ENCODE measurements at places on chromosomes 1 and 21.

DNA sequence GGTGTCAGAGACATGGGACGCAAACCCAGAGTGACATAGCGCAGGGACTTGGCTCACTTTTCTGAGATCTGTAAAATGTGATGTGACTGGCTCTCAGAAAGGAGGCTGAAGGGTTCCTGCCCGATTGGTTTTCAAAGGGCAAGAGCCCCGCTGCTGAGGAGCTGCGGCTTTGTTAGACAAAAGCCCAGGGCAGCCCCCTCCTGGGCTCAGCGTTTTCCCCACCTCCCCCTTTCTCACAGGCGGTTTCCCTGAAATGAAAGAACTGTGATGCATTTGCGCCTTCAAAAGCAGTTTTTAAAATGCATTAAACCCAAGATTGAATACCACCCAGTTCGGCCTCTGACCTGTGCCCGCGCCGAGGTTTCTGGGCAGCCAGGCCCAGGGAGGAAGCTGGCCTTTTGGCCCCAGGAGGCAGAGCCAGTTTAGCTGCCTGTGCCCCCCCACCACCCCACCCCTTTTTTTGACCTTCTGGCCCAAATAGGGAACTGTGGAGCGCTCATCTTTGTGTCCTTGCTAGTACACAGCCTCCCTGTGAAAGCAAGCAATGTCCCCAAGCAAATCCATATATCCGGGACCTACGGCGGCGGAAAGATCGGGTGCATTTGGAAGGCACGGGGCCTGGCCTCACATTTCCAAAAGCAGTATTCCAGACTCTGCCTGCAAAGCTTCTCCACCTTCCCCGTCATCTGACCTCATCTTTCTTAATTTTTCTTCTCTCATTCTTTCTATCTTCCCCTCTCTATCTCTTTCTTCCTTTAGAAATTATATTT, 28.6 kb downstream of the CD247 start:
- DNase-seq: no peak

- no peak for DNase-seq
Observed at GRCh38 chr1:92980732-92981647, 19.7 kb upstream of the DIPK1A start.

DNA sequence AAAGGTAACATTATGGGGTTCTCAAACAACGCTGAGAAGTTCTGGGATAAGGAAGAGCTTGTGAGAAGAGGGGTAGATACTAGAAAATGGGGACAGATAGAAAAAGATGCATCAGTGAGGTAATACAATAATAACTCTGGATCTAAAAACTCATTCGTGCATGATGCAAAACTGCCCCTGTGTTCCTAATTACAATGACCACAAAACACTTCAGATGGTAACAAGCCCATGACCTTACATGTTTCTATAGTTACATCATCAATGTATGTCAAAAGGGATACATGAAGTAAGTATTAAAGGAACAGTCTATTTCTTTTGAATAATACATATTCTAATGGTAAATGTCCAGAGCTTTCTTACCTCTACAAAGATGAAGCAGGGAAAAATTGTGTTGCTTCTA, 110.6 kb upstream of the PLPPR5 start:
- DNase-seq: no peak

- no peak for DNase-seq
Observed at GRCh38 chr1:150971583-150972416, 2.8 kb downstream of the CERS2 start.

GRCh38 chr1:48693180-48693579, 83.5 kb downstream of the BEND5 start:
- DNase-seq: no peak

GRCh38 chr1:16212251-16212961, at the start of gene ARHGEF19:
Gene ARHGEF19, minus strand, starts transcription at chr1:16212652. Its CDS starts 3,598 bp downstream, at chr1:16209054.
- no peak for DNase-seq

DNA sequence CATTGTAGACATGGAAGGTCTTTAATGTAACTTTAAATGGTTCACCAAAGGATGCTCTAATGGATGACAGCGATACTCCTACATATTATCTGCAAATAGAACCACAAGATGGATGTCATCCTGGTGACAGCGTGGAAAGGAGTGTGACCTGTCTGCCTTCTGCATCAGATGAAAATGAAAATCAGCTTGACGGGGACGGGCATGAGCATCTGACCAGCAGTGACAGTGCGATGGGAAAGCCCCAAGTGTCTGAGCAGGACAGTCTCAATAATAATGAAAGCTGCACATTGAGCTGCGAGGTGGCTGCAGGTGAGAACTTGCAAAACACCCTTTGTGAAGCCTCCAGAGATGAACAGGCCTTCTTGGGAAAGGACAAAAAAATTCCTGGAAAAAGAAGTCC, 25.2 kb downstream of the CNST start:
- no peak for DNase-seq

DNA sequence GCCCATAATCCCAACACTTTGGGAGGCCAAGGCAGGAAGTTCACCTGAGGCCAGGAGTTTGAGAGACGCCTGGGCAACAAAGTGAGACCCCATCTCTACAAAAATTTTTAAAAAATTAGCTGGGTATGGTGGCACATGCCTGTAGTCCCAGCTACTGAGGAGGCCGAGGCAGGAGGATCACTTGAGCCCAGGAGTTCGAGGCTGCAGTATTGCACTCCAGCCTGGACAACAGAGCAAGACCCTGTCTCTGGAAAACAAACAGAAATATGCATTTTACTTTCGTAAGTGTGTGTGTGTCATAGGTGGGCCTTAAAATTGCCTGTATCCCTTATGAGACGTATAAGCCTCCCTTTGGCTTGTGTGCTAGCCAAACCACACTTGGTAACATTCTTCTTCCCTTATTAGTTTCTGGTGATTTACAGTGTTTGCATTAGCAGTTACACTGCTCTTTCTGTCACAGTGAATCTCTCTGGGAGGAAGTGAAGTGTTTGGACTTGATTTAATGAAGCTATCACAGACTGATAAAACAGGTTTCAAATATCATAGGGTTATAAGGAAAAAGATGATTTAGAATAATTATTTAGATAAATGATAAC, 48.9 kb upstream of the KIF26B start:
- DNase-seq: no peak

GRCh38 chr1:79100385-79100784, 93.9 kb upstream of the ADGRL4 start:
- DNase-seq: no peak

DNA sequence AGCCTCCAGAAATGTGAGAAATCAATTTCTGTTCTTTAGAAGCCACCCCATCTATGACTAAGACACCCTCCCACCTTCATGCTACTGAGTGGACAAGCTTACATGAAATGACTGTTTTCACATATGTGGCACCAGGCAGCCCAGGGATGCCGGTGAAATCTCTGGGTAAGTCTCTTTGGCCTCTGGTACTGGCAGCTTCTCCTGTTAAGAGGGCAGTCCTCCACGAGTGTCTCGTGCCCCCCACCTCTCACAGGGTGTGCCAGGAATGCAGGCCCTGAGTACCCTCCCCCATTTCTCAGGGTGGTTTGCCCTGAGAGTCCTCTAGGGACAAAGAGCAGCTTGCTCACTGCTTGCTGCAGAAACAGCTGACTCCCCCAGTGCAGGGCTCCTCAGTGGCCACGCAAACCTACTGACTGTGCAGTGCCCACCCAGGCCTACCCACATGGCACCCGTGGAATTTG, 3.2 kb upstream of the PRXL2B start:
- no peak for DNase-seq

DNA sequence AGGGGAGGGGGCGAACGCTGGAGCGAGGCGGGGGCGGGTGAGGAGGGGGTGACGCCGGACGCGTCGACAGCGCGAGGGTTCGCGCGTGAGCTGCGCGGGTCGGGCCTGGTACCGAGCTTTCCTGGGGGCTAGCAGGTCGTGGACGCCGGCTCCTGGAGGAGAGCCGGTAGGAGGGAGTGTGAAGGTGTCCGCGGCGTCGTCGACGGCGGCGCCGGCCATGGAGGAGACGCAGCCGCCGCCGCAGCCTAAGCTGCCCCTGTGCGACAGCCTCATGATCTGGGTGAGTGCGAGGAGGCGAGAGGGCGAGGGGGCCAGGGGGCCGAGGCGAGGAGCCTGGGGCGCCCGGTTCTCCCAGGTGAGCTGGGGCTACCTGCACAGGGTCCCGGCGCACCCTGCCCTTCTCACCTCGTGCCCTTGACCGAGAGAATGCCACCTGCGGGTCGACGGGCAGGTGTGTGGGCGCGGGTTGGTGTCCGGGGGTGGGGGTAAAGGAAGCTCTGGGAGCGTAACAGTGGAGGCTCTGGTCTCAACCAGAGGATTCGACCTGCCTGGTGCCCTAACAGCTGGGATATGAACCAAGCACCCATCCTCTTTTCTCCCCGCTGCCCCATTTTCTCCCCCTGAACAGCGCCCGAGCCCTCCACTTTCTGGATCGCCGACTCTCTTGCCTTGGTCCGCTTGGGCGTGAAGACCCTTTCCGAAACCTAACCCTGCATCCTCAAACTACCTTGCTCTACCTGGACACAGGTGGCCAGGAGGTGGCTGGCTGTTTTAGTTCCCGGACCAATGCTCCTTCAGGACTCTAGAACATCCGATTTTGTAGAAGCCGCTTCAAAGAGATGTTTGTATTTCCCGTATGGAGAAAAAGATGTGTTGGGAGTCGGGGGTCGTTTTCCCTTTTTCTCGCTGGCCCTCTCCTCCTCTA, at the start of gene HOOK1:
HOOK1 (plus strand) TSS at position 49 of the 925 bp plus-strand sequence; CDS start at position 218, 169 bp downstream.
- DNase-seq: no peak

DNA sequence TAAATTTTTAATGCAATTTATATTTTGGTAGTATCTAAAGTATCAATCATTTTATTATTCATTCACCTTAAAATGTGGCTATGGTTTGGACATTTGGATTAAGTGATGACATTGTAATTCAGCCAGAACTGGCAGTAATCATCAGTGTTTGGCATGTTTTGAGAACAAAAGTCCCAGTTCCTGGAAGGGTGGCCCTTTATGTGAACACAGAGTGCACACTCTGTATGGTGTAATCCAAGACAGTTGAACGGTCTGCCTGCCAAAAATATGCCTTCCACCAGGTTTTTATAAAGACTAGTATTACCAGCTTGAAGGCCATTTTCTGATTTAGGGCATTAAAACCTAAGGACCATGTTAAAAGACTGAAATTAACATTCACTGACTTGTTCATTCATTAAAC, 448.7 kb downstream of the LTN1 start:
- no peak for DNase-seq

- DNase-seq: no peak
Observed at GRCh38 chr21:16678429-16679160, 834.2 kb upstream of the CXADR start.

- DNase-seq: no peak
Observed at GRCh38 chr1:151511636-151512215, 539 bp downstream of the CGN start.

GRCh38 chr1:33393524-33393923, 37.4 kb downstream of the PHC2 start:
- DNase-seq: no peak

DNA sequence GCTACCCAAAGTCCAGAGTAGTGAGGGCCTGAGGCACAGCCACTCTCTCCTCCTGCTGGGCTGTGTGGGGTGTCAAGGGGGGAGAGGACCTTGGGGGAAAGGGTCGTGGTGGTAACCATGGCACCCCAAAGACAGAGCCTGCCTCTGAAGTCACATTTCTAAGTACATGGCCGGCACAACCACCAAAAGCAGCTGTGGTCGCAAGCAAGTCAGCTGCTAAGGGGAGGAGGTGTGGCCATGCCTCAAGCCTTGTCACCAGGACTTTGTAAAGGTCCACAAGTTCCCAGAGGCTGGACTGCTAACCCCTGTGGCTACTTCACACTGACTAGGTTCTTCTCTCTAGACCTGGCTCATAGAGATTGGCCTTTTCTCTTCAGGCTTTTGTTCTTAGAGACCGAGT, 310.6 kb downstream of the LMX1A start:
- no peak for DNase-seq

DNA sequence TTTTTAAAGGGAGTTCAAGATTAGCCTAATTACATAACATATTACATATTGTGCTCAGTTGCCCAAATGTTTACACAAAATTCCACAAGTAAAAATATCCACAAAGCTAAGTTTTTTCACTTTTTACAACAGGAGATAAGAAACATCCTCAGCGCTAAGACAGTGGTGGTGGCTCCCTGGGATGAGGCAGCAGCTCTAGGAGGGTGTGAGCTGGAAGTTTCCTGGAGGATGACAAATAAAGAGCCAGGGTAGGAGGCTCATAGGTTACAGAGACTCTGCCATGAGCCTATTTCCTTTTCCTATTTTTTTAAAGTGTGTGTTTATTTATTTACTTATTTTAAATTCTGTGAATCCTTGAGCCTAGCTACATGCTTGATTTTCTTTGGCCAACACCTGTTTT, 91.7 kb downstream of the COL24A1 start:
- DNase-seq: no peak

DNA sequence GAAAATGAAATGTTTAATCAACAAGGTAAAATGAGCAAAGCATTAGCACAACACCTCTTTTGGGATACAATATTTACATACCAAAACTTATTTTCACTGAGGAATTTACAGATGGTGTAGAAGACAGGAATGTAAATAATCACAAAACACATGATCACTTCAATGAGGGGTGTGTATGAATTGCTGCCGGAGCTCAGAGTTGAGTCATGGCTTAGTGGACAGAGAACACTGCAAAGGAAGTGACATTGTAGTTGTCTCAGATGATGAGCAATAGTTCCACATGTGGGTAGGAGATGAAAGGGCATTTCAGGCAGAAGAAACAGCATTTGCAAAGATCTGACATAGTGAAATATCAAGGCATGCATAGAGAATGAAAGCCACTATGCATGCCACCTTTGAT, 5.6 kb upstream of the KPRP start:
- no peak for DNase-seq

GRCh38 chr1:116431870-116432500, 58.9 kb downstream of the ATP1A1 start:
- DNase-seq: no peak

- DNase-seq: no peak
Observed at GRCh38 chr1:65341381-65341780, 32.0 kb downstream of the DNAJC6 start.

DNA sequence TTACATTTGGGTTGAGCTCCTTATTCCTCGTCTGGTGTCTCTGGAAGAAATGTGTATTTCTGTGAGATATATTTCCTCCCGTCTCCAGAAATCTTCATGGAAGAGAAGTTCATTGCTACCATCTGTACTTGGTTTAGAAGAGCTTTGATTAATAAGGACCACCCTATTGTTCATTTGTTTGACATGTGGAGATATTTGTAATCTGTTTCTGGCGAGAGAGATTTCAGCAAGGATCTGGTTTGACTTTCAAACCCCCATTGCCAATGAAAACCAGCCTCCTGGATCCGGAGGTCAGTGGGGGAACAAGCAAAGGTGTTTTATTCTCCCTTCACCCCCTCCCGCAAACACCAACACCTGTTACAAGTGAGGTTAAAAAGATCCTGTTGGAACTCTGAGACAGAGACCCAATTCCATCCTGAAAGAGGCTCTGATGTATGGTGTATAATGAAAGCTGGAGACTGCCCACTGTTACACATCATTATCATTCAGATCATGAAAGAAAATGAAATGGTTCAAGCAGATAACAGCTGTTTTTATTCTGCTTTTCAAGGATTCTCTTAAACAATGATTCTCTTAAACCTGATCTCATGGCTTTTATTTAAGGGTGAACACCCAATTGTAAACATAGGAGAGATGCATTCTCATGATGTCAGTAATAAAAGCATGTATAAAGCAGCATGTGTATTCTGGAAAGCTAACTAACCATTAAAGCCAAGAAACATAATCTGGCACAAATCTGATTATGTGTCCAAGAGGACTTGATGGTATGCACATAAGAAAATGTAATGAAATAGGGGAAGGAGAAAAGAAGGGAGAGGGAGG, 393.5 kb upstream of the ADGRL2 start:
- DNase-seq: no peak

- DNase-seq: no peak
Observed at GRCh38 chr1:193533853-193534252, 347.4 kb upstream of the B3GALT2 start.
